ENCODE measurements at places on chromosomes 1 and 21. TPM values are rescaled to one million over a fixed set of nuclear protein-coding genes. Genes with fewer than 3 reads are reported as not detected.
A peak's percentile ranks its signal among the peaks of the same experiment; 100 is the strongest.

The UMODL1 gene
- total RNA-seq, result 0.43 TPM

GRCh38 chr21:45796003-45796402, 152.5 kb downstream of the PCBP3 start:
- no peak for DNase-seq

DNA sequence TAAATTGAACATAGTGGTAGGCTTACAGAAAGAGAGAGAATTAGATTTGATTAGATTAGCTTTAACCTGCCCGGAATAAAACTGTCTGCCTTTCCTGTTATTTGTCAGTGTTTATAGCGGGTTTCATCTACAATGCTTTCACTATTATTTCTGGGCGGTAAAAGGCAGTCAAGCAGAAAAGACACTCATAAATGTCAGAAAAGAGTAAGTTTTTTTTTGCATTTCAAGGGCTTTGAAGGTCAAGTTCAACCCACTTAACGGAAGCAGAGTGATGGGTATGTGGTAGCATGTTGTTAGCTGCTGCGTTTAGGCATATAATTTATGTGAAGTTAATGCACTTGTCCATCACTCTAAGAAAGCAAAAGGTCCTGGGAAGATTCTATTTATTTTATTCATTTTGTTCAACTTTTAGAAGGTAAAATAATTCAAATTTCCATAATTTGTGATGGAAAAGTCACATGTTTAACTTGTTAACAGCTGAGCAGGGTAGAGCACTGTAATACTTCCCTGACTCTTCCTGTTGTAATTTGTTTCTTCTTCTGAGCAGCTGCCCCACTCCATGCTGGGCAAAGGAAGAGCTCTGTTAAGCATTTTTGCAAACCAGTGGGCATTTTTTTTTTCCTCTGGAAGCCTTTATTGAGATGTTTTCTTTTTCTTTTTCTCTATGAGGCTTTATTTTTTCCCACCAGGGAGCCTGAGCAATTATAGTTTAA, 220.1 kb downstream of the ST6GALNAC3 start:
- no peak for DNase-seq

DNA sequence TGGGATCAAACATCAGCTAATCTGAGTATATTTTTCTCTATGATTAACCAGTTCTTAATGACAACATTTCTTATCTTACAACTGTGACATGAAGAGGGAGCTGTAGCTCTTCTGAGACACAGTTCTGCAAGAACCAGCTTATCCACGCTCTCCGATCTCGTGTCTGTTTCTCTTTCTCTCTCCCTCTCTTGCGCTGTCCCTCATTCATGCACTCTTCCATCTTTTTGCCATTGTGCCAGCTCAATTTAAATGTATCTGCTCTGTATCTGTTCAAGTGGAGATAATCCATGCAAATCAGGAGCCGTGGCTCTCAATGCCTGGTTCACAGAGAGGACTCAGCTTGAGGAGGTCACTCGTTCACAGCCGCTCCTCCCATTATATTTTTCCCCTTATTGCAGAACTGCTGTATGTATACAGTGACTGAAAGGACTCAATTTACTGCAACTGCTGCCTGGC, 494.7 kb upstream of the ADGRL2 start:
- DNase-seq, result no peak

GRCh38 chr1:101235696-101236515, 913 bp upstream of the S1PR1 start:
- DNase-seq, result peak; percentile 32

The AQP10 gene
- total RNA-seq, result not detected

The KRTAP19-1 gene
- total RNA-seq, result not detected

- peak; percentile 27 for DNase-seq
Measured at GRCh38 chr1:201719812-201720521, 109.0 kb upstream of the IPO9 start.

- DNase-seq, result no peak
Measured at GRCh38 chr1:231166398-231166797, 4.5 kb downstream of the TRIM67 start.

The AGT gene
- total RNA-seq, result 2.1 TPM

The RBP7 gene
- total RNA-seq, result 2.4 TPM

DNA sequence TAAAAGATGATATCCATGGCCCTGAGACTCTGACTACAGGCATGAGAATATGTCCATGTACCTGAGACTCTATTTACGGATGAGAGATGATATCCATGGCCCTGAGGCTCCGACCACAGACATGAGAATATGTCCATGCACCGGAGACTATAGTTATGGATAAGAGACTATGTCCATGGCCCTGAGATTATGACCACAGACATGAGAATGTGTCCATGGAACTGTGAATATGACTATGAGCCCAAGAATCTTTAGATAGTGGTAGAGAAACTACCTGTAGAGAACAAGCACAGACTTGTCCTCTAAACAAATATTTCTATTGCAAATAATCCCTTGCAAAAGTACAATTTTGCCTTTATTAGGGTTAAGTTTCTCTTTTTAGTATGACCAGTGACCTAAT, 263.2 kb downstream of the PCP4 start:
- no peak for DNase-seq

The ZMPSTE24 gene
- 47.7 TPM for total RNA-seq

- DNase-seq, result no peak
Measured at GRCh38 chr1:206757524-206758266, 12.9 kb upstream of the IL19 start.

GRCh38 chr1:174659823-174660222, 212.1 kb downstream of the GPR52 start:
- no peak for DNase-seq

Measured in left colon (tissue), 2 donors.